ENCODE measurements at places on chromosomes 12 and 14.

DNA sequence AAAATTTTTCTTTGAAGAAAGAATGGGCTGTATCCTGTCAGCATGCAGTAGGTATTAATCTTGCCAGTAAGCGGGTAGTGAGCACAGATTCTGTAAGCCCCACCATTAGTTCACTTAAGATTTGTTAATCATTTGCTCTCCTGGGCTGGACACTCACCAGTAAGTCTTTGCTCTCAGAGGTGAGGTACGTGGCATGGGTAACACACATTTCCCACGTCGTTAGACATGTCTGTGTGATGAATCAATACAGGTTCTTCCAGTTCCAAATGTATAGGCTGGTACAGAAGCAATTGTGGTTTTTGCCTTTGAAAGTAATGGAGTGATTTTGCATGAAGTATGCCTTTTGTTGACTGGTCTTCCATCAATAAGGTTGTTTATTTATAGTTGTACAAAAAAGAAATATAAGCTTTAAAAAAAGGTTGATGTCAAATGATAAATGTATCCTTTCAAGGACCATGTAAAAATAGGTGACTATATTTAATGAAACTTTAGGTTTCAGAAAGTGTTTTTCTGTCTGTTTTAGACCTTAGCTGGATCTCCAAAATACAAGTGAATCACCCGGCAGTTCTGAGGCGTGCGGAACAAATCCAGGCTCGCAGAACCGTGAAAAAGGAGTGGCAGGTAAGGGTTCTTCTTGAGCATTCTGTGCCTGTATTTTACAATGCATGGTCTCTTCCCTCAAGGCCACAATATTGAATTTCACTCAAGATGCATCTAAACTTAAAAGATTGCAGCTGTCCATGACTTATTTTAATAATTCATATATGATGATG, 45.5 kb downstream of the DERA start:
- no peak for DNase-seq

GRCh38 chr12:27460471-27460978, 14.0 kb downstream of the SMCO2 start:
- DNase-seq: no peak

DNA sequence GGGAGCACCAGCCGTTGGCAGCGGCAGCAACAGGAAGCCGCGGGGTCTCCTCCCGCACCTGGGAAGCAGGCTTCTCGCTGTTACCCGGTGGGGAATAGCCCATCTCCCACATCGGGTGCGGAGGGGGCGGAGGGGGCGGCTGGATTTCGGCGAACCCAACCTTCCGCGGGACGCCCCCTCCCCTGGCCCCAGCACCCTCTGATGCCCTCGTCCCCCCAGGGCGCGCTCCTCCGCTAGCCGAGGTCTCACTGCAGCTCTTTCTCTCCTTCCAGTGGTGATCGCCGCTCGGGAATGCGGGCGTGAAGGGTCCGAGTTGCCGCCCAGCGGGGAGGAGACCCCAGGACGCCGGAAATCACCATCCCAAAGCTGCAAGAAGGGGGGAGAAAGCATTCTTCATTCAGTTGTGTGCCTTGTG, 303 bp downstream of the SAMD4A start:
- no peak for DNase-seq

DNA sequence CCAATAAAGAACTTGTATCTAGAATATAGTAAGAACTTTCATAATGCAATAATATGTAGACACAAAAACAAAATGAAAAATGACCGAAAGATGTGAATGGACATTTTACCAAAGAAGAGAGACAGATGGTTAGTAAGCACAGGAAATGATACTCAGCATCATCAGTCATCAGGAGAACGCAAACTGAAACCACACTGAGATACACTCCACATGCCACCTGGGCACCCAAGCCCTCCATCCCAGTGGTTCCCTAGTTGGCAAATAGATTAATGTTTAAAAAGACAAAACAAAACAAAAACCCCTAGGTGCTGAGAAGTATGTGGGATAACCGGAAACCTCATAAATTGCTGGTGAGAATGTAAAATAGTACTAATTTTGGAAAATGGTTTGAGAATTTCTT, 26.8 kb upstream of the VPS33A start:
- DNase-seq: peak; percentile 26

GRCh38 chr12:42473130-42473529, 116.4 kb downstream of the PRICKLE1 start:
- DNase-seq: no peak

DNA sequence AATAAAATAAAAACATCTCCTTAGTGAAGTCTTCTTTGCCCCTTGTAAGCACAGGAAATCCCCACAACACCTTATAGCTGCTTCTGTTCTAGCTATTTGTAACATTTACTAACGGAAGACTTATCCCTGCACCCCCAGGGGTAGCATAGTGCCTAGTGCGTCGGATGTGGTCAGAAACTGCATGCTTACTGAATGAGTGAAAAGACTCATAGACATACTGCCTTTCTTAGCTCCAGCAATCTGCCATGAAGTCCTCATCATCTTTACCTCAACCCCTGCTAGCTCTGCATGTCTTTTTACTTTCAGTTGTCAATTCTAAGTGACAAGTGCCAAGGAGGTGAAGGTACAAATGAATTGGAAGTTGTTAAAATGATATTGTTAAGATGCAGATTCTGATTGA, 12.9 kb downstream of the RIOX1 start:
- DNase-seq: no peak

DNA sequence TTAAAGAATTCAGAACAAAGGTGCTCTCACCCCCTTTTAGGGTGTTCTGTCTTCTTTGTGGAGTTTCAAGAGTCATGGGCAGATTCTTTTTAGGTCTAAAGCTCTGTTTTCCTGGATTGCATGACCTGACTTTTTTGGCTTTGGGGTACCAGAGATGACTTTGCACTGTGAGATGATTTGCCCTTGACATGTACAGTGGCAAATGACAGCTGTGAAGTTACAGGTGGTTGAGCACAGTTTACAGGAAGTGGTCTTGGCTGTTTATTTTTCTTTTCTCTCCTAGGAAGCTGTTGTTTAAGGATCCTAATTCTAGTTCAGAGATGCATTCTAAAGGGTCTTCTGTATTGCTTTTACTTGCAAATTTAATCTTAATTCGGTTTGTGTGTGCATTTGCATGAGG, 83.8 kb upstream of the METAP2 start:
- peak; percentile 7 for DNase-seq

GRCh38 chr14:55813630-55814029, 233.6 kb downstream of the KTN1 start:
- no peak for DNase-seq

DNA sequence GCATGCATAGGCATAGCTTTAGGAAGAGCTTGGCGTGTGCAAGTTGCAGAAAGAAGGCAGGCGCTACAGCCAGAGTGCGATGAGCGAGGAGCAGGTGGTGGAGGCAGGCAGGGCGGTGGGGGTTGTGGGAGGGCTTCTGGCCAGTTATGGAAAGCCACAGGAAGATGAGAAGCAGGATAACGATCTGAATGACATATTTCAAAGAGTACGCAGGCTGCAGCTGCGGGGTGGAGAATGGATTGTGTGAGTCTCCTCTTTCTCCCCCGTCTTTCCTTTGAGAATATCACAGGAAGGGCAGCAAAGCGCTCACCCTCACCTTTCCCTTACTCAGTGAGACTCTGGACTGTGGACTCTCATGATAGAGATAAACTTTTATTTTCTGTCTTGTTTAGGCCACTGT, 48.7 kb upstream of the PLXNC1 start:
- DNase-seq: no peak

- DNase-seq: no peak
Measured at GRCh38 chr12:100671396-100672074, 98.1 kb downstream of the GAS2L3 start.

GRCh38 chr14:85695300-85695699, 165.4 kb downstream of the FLRT2 start:
- DNase-seq: no peak

GRCh38 chr14:62532181-62532580, 513.1 kb downstream of the KCNH5 start:
- DNase-seq: no peak

DNA sequence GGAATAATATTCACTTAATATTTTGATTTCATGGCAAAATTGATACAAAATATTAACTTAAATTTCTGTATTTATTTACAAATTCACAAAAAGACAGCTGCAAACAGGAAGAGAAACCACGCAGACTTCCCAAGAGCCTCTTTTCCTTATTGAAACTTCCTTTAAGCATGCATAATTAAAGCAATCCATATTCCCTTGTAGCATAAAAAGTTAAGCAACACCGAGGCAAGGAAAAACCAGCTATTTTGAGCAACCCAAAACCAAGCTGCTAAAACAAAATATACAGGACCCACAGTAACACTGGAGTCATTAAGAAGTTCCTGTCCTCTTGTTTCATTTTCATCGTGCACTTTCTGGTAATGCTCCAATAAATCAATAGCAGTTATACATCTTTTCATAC, 58.0 kb downstream of the EEA1 start:
- DNase-seq: no peak

- DNase-seq: no peak
Measured at GRCh38 chr12:83536496-83536895, 849.8 kb downstream of the TMTC2 start.

- no peak for DNase-seq
Measured at GRCh38 chr14:69943084-69943780, 64.0 kb downstream of the SMOC1 start.

DNA sequence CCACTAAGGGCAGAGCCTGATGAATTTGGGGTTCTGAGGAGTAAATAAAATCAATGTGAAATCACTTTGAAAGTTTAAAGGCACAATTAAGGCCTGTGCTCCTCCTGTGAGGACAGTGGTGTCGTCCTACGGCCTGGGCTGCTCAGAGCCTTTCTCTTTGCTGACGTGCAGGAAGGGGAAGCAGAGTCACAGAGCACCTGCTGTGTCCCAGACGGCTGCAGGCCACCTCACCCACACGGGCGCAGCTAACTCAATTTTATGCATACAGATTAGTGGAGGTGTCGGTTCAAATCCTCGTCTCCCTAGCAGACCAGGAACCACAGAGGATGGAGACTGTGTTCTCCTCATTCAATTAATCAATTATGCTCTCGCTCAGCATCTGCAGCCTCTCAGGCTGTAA, 11.4 kb upstream of the DLK1 start:
- DNase-seq: no peak

DNA sequence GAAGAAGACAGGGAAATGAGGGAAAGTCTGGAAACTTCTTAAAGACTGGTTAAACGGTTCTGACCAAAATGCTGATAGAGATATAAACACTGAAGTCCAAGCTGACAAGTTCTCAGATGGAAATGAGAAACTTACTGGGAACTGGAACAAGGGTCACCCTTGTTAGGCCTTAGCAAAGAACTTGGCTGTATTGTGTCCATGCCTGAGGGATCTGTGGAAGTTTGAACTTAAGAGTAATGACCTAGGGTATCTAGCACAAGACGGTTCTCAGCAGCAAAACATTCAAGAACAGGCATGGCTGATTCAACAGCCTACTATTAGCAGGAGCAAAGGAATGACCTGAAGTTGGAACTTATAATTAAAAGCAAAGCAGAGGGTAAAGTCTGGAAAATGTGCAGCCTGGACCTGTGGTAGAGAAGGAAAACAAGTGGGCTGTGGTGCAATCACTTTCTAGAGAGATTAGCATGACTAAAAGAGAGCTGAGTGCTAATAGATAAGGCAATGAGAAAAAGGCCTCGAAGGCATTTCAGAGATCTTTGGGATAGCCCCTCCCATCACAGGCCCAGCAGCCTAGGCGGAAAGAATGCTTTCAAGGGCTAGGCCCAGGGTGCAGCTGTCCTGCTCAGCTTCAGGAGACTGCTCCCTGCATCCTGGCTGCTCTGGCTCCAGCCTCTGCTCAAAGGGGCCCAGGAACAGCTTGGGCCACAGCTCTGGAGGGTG, 60.3 kb downstream of the ATP2B1 start:
- no peak for DNase-seq

DNA sequence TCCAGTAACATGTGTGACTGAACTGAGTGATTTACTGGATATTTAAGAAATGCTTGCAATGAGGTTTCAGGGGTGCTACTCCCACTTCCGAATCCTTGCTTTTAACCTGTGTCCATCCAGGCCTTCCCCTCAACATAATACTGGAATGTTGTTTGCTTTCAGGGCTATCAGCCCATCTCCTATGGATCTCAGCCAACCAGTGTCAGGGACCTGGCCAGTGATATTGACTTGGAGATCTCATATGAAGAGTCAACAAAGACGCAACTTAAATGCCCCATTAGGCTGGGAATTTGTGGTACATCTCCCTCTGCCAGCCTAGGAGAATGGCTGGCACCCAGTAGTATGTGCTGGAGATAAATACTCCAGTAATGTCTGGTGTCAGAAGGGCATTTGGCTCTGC, 889 bp upstream of the IFT43 start:
- DNase-seq: no peak

DNA sequence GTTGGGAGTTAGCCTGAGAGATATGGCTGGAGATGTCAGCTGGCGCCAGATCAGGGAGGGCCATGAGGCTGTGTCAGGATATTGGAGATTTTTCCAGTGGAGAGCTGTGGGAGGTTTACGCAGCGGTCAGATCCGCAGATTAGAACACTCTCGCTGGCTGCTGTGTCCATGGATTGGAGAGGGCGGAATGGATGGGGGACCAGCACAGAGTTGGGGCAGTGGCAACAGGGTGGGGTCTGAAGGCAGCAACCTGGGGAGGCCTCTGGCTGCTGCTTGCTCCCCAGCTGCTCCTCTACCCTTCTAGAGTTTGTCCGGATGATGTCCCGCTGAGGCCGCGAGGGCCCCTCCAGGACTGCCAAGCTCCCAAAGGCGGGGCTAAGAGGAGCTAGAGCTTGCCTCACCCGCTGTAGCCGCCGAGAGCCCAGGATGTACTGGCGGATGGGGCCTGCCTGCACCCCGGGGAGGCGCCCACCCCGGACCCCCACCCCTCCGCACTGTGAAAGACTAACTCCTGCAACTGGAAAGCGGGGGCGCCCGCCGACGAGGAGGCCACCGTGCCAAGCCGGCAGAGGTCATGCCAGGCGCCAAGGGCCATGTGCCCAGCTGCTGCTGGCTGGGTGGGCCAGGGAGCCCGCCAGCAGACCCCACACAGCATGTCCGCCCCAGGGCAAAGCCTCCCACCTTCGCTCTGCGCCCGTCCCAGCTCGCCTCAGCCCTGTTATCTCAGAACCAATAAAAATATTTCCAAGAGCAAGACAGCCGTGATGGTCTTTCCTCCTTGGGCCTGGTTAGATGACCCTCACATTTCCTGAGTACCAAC, 20.2 kb upstream of the MLEC start:
- no peak for DNase-seq

DNA sequence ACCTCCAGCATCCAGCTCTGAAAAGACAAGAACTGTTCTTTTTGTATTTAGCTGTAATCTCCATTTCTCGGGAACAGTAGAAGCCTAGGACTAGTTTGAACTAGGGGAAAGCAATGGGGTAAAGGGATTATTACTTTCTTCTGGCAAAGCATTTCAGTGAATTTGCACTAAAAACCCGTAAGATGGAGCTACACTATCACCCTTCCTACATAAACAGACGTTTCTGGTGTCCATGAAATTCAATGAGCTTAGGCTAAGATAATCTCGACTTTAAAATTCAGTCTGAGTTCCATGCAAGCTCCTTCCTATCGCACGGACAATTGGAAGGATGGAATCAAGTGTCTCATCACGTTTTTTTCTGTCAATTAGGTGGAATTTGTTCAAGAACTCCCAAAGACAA, 24.0 kb downstream of the ACSM4 start:
- no peak for DNase-seq

GRCh38 chr14:76902591-76902990, 76.4 kb downstream of the LRRC74A start:
- no peak for DNase-seq

- peak; percentile 15 for DNase-seq
Measured at GRCh38 chr12:14185427-14186192, 179.9 kb upstream of the ATF7IP start.

- DNase-seq: no peak
Measured at GRCh38 chr12:27637524-27637923, 58.7 kb upstream of the REP15 start.

GRCh38 chr12:94187361-94187760, 39.0 kb downstream of the PLXNC1 start:
- no peak for DNase-seq

- DNase-seq: no peak
Measured at GRCh38 chr14:36222952-36223468, 46.5 kb upstream of the PTCSC3 start.
